ENCODE measurements at places on chromosomes 2 and 18.

- peak; percentile 19 for DNase-seq
Observed at GRCh38 chr18:9507565-9508088, 32.3 kb downstream of the RALBP1 start.

DNA sequence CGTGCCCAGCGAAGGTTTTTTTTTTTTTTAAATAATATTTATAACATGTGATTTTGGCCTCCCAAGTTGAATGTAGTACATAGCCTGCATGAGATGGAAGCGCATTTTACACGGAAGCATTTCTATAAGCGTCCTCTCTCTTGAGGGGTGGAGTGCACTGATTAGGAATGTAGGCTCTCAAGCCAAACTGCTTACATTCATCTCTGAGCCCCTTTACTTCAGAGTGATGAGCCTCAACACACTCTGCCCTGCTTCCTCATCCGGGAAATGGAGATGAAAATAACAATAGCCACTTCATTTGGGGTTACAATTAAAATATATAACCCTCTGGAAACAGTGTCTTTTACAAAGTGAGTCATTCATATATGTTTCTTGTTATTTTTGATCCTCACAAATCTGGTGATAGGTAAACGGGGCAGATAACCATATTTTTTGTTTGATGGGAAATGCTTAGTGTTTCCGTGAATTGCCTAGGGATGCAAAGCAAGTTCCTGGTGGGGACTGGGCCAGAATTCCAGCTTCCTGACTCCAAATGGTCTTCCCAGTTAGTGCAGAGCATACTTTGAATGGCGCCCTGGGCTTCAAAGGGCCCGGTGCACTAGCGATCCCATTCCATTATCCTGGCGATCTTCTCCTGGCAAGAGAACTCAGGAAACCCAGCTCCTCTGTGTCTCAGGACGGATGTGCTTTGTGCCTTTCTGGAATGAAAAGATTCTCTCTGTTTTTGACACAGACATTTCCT, 124.3 kb downstream of the PIEZO2 start:
- DNase-seq, result no peak

GRCh38 chr2:241269707-241270520, 45.6 kb downstream of the HDLBP start:
- no peak for DNase-seq

- DNase-seq, result peak; percentile 33
Observed at GRCh38 chr2:164061129-164061746, 325.4 kb upstream of the FIGN start.

GRCh38 chr2:7191932-7192331, 274.7 kb downstream of the RNF144A start:
- DNase-seq, result peak; percentile 99

GRCh38 chr18:61554946-61555361, 221.7 kb downstream of the CDH20 start:
- no peak for DNase-seq

All from fibroblast of skin of abdomen (primary cell).